ENCODE measurements at places on chromosomes 16 and 17.

DNA sequence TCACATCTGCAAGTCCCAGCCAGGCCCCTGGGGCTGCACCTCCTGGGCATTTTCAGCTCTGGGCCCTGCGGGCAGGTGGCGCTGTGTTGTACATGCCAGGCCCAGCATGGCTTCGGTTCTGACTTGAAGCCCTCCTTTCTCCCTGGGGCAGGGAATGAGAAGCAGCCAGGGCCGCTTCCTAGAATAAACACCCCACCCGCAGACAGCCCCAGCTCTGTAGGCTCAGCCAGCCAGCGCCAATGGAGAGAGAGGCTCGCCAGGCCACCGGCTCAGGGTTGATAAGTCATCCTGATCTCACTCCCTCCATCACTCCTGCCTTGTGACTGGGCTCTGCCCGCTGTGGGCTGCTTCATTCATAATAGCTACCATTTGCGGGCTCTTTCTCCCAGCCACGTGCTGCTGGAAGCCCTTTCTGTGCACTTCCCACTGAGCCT is 6.0 kb upstream of the GLIS2 start:
- DNase-seq, result peak; percentile 49

DNA sequence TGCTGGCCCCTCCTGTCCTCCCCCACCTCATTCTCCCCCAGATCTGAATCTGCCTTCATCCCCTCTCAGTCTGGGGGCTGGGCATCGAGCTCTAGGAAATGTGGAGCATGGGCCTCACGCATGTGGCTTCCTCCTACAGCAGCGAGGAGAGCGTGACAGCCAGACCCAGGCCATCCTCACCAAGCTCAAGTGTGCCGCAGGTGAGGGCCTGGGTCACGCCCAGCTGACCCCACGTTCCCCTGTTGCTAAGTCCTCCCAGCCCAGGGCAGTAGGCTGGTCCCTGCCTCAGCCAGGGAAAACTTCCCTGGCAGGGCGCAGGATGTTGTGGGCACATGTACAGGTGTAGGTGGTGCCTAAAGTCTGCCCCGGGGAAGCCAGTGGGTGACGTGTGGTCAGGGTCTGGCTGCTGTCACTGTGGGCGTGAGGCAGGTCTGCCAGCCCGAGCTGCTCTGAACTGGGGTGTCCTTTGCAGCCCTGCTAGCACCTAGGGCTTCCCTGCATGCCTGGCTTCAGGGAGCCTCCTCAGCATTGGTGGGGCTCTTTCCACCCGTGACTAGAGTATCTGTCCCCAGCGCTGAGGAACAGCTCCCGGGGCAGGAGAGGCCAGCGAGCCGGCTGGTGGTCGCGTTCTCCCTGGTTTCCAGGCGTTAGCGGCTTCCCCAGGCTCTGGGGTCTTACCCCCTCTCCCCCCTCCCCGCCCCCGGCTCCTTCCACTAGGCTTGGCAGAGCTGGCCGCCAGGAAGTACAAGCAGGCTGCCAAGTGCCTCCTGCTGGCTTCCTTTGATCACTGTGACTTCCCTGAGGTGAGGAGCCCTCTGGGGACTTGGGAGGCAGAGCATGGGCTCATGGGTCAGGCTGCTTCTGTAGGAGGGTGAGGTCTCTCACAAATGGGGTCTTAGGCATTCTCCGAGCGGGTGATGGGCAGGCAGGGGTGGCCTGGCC is 3.6 kb downstream of the GPS1 start:
- DNase-seq, result no peak

DNA sequence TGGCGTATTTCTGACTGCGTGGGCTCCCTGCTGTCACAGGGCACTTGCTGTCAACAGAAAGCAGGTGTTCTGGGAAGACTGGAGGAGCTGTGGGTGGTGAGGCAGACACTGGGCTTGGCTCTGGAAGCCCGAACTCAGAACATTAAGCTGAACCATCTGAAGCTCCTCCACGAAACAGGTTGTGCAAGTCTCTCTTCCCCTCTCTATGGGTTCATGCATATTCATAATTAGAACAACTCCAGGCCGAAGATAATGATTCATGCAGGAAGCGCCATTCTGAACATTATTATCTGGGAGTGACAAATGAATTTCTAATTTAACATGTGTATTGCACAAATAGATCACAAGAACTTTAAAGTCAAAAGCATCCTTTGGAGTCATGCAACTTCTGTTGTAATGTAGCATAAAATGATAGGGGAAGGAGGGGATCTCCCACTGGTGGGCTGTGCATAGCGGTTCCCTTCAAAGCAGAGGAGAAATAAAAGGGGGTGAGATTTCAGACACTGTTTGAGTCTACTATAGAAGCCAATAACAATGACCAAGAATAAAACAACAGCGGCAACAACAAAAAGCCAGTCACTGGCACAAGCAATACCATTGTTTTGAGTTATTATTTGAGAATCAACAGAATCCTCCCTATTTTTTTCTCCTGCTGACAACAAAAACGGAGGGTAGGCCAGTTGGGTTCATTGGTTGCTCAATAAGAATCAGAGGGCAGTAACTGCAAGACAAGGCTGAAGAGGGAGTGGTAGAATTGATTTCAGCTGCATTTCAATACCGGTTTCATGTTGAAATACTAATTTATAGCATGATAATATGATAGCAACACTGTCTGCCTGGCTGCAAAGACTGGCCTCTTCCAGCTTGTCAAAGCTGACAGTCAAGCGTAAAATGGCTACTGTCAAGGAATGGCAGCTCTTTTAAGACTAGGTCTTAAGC is 407.3 kb downstream of the XYLT1 start:
- DNase-seq, result no peak

DNA sequence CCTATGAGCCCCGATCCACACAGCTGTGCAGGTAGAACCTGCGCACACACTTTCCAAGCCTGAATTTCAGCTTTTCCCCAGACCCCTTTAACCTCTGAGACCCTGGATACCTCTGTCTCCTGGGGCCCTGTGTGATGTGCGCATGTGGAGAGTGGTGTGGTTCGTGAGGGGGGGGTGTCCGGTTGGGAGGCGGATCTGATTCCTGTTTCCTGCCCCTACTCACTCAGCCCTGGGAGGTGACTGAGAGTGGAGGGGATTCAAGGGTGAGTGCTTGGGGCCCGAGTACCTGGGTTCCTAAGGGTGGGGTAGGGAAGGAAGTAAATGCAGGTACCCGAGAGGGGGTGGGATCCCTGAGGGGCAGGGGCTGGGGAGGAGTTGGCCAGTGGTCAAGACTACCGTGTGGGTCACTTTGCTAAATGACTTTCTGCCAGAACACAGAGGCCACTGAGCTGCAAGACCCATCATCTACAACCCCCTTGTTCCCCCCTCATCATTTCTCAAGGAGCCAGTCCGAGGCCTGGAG is 621 bp downstream of the ARHGEF15 start:
- no peak for DNase-seq

DNA sequence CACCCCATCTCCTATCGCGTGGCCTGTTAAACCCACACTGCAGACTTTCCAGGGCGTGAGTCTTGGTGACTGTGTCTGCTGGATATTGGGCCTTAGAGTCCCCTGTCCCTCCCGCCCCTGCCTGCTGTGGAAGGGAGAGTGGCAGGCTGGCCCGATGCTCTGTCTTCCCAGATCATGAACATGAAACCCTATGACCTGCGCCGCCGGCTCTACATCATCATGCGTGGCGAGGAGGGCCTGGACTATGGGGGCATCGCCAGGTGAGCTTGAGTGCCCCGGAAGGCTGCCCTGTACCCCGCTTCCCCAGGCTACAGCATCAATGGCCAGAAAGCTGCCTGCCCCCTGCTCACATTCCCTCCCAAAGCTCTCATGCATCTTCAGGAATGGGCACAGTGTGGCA is 19.5 kb upstream of the CLEC18A start:
- no peak for DNase-seq

DNA sequence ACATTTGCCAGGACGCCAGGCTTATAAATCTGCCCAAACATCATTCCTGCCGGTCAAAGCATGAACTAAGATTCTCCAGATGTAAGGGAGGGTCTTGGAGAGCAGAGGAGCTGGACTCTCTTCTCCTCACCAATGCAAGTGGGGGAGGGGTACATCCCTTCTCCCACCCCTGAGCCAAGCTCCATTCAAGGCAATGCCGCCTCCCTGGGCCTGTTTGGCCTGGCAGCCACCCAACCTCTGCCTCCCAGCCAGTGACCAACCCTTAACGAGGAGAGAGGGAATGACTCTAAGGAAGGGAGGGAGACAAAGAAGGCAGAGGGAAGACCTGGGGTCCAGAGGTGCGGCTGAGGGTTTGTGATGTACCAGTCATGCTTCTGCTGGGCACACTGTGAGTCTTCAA is 13.8 kb downstream of the C17orf50 start:
- no peak for DNase-seq

DNA sequence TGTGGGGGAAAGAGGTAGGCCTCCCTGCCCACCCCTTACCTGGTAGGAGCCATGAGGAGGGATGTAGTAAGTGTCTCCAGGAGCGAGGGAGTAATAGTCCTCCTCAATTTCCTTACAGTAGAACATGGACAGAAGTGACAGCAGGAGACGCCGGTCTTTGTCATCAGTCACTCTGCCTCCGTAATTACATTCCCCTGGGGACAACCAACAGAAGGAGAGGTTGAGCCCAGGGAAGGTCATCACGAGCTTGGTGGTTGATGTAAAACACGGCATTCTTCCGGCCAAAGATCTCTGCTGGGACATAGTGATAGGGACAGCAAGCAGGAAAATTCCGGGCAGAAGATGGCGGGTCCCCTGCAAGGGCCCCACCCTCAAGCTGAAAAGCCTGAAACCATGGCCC is 47.9 kb downstream of the LYRM1 start:
- no peak for DNase-seq

DNA sequence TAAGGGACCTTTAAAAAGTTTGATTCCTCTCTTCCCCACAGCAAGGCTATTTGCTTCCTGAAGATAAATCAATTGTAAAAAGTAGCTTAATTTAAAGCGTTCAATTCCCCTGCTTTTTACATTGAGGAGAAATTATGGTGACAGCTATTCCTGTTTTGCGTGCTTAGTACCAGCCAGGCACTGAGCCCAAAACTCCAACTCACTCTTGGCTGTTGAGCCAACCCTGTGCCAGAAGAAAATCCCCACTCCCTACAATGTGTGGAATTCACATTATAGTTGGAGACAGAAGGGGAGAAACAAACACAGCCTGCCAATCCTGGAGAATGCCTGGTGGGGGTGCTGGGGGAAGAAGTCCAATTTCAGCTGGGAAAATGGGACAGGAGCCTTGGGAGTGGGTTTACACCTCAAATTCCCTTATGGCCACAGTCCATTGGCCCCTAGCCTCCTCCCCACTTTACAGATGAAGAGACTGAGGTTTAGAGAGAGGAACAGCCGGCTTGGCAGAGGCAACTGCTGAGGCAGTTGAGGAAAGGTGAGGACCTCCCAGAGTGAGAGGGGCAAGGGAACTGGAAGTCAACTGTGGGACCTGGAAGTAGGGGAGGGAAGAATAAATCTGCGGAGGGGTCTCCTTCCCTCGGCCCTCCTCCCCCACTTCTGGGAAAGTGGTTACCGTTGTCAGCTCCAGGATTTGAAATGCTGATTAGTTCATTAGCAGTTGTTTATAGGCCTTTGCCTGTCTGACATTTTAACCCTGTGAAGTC is 26.1 kb downstream of the CDH1 start:
- no peak for DNase-seq

DNA sequence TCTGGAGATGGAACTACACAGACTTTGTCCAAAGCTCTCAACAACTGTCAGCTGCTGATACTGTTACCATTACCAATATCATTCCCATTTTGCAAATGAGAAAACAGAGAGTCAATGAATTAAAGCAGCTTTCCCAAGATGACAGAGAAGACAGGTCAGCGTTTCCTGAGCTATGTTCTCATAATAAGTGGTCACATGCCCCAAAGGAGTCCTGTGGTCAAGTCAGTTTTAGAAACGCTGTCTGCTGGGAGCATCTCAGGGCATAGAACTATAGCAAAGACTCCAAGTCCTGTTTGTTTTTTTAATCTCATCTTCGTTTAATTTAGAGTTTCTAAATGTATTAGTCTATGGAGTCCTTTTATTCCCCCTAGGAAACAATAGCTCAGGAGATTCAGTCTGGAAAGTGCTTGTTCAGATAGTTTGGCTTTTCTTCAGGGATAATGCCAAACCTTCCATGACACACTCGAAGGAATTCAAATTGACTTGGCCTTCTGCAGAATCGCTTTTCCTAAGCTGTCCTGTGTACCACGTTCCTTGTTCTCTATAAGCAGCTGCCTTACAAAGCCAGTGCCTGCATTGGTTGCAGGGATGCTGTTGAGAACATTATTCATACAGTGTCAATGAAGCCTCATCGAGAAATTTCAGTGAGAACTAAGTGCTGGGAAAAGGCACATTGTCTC is 12.1 kb downstream of the CCDC42 start:
- no peak for DNase-seq

DNA sequence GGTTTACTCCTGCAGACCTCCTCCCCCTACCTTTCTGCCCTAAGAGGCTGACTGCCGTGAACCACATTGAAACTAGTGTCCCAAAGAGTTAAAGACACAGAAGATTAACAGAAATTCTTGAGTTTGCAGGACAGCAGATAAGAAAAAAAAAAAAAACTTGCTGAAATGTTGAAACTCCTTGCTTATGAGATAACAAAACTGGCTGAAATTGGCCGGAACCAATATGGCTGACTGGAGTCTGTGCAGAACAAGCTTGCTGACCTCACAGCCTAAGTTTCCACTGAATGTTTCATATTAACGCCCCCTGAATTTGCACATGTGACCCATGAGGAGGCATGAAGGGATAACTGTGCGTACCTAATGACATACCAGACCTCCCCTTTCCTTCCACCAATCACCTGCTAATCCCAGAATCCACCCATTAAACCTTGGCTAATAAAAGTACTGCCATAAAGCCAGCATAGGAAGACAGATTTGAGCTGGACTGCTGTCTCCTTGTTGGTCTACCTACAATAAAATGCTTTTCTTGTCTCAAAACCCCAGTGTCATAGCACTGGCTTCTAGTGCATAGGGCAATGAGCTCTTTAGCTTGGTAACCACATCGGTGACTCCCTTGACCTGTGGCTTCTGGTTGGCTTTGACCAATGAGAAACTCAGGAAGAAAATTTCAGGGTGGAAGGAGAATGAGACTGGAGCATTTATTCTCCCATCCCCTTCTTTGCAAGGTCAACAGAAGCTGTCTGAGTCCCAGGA is 80.1 kb downstream of the PMP22 start:
- no peak for DNase-seq

DNA sequence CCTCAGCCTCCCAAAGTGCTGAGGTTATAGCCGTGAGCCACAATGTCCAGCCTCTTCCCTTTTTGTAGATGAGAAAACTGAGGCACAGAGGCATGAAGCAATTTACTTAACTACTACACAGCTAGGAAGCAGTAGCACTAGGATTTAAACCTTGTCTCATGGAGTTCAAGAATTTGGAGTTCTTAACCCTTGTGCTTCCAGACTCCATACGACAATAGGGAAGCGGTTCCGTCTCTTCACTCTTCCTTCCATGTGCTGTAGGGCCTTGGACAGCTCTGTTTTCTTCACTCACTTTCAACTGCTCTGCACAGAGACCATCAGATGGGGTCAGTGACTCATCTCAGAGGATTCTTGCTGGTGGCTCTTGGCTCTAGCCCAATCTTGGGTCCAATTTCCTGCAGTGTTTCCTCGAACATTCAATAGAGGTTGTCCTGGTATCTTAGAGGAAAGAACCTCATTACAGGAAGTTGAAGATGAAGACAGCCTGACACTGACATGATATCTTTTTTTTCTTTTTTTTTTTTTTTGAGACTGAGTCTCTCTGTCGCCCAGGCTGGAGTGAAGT is 19.3 kb downstream of the ITGAL start:
- peak; percentile 40 for DNase-seq

Data from CD4-positive, alpha-beta T cell treated with Interleukin-6 at 100 ng/mL for 8 hours (primary cell).